ENCODE measurements at places on chromosomes 1 and 21. TPM values are rescaled to one million over a fixed set of nuclear protein-coding genes. Genes with fewer than 3 reads are reported as not detected.

DNA sequence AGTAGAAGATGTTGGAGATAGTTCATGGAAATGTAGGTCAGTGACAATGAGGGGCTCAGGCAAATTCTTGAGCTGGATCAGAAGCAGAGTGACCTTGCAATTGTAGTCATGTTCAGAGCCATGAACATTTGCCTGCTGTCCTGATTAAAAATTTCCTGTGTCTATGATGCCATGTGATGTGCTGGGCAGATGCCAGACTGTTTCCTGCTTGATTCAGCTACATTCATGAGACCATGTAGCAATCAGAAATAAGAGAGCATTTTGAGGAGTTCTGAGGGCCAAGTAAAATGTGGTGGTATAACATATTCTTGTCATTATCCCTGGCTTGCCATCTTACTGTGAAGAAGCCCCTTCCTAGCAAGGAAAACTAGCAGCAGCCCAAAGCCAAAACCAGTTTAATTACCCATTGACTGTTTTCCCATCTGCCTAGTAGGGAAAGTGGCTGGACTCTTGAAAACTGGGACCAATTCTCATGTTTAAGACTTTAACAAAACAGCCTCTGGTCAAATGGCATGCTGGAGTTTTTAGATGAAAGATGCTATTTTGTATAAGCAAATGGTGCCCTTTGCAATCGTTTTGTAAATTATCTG is 118.3 kb downstream of the NOS1AP start:
- H3K27me3 ChIP-seq: peaks cover 4% of the 10 kb centered on the region
- no peak overlapping the region for H3K4me3 ChIP-seq
- DNase-seq: no peak
- H3K27ac ChIP-seq: no peak overlapping the region
- no peaks in the 10 kb centered on the region for H3K4me1 ChIP-seq

DNA sequence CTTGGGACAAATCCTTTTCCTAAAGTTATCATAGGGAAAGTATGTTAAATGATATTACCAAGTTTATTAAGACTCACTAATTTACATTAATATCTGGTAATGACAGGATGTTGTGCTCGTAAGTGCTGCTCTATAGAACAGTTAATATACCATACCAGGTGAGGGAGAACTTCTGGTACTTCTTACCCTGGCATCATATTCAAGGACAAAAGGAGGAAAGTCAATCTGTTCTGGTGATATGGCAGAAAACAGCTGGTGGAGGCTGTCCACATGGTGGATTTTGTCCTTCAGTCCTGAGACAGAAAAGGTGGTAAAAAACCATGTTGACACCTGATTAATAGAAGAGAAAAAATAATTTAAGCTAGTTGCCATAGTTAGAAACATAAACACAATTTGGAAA is 51.6 kb downstream of the GDAP2 start:
- H3K27ac ChIP-seq: no peak overlapping the region
- DNase-seq: no peak
- no peaks in the 10 kb centered on the region for H3K4me1 ChIP-seq
- H3K4me3 ChIP-seq: no peak overlapping the region

DNA sequence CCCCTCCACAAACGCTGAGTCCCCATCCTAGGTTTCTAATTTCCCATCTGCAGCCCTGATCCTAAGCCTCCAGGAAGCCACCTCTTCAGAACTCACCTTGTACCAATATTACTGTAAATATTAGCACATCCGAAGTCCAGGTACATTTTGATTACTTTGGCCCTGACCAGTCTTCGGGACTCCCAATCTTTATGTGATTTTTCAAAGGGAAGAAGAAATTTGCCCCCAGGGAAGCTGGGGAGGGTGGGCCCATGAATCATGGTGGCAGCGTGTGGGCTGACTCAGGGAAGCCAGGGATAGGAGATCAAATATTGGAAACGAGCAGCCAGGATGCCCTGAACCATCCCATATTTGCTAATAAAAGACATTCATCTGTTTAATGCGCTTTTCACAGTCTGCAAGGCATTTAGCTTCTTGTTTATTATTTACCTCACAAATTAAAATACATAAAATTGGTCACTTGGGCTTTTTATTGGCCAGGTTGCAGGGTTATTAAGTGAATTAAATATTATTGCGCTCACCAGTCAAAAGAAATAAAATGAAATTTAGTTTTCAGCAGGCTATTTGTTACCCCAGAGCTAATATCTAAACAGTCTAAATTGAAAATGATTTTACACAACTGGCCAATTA is 46.6 kb downstream of the KIAA0040 start:
- DNase-seq: no peak
- peaks cover 14% of the 10 kb centered on the region for H3K27me3 ChIP-seq
- H3K4me1 ChIP-seq: peaks cover 6% of the 10 kb centered on the region
- no peak overlapping the region for H3K27ac ChIP-seq
- no peaks in the 10 kb centered on the region for H3K36me3 ChIP-seq

DNA sequence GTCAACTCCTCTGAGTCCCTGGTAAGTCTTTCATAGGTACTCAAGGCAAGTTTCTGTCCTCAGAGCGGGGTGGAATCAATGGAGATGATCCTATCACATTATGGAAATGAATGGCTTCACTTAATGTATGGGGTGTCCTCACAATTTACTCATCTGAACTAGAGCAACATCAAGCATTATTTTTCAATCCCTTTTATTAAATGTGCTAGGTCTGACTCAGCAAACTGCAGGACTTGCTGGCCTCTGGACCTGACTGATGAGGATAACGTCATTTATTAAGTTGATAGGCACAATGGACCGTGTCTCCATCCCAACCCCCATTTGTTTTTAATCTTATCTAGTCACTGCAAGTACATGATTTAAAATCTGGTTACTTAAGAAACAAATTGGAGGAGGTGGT is 259.2 kb downstream of the NUF2 start:
- no peaks in the 10 kb centered on the region for H3K27me3 ChIP-seq
- no peaks in the 10 kb centered on the region for H3K4me1 ChIP-seq
- no peak overlapping the region for H3K27ac ChIP-seq
- DNase-seq: no peak

- peaks cover 3% of the 10 kb centered on the region for H3K27me3 ChIP-seq
- H3K36me3 ChIP-seq: no peaks in the 10 kb centered on the region
- H3K4me3 ChIP-seq: no peak overlapping the region
- H3K27ac ChIP-seq: no peak overlapping the region
These were observed 83.2 kb upstream of the DNAH14 start for GRCh38 chr1:224846119-224846907.

GRCh38 chr1:96492236-96492635 is 229.3 kb upstream of the PTBP2 start:
- H3K27ac ChIP-seq: no peak overlapping the region
- H3K27me3 ChIP-seq: no peaks in the 10 kb centered on the region
- H3K4me1 ChIP-seq: no peaks in the 10 kb centered on the region
- no peaks in the 10 kb centered on the region for H3K36me3 ChIP-seq
- DNase-seq: no peak
- H3K4me3 ChIP-seq: no peak overlapping the region

DNA sequence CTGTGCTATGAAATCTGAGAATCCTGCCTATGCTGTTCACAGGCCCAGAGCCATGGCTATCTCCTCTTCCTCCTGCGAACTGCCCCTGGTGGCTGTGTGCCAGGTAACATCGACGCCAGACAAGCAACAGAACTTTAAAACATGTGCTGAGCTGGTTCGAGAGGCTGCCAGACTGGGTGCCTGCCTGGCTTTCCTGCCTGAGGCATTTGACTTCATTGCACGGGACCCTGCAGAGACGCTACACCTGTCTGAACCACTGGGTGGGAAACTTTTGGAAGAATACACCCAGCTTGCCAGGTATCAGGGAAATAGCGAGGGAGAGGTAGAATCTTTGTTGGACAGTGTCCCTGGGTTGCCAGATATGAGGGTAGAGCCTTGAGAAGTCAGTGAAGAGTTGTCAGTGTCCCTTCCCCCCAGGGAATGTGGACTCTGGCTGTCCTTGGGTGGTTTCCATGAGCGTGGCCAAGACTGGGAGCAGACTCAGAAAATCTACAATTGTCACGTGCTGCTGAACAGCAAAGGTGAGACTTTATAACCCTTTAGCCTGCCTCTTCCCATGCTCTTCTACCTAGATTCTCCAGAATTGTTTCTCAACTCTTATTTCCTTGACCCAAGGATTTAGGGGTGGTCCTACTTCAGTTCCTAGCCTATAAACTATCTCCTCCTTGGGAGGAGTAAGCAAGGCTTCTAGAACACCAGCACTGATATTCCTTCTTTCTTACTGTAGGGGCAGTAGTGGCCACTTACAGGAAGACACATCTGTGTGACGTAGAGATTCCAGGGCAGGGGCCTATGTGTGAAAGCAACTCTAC is 1.4 kb downstream of the NIT1 start:
- H3K4me1 ChIP-seq: peaks cover 43% of the 10 kb centered on the region
- peak overlapping the region; percentile 92 for H3K4me3 ChIP-seq
- DNase-seq: peak; percentile 68
- peaks cover 55% of the 10 kb centered on the region for H3K36me3 ChIP-seq
- H3K27ac ChIP-seq: peak overlapping the region; percentile 95

- DNase-seq: no peak
- no peaks in the 10 kb centered on the region for H3K4me1 ChIP-seq
- H3K4me3 ChIP-seq: no peak overlapping the region
- no peaks in the 10 kb centered on the region for H3K36me3 ChIP-seq
- no peak overlapping the region for H3K27ac ChIP-seq
- H3K27me3 ChIP-seq: no peaks in the 10 kb centered on the region
These were observed 509.3 kb upstream of the LRRC7 start for GRCh38 chr1:69058454-69058853.

DNA sequence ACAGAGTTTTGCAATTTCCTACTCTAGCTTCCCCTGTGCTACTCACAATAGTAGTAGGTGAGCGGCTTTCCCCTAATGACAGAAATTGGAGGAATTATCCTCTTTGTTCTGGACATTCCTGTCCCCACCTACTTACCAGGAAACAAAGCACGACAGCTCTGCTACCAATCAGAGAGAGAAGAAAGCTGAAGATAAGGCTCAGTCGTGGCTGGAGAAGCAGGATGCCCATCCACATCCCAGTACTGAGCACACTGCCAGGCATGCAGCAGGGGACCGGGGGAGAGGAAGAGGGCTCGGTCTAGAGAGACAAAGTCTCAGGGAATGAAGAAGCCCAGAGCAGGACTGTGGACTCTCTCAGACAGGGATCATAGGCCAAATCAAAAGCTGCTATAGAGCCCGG is 134.1 kb upstream of the KRTAP19-8 start:
- no peak overlapping the region for H3K4me3 ChIP-seq
- H3K4me1 ChIP-seq: peaks cover 13% of the 10 kb centered on the region
- no peak overlapping the region for H3K27ac ChIP-seq
- peaks cover 4% of the 10 kb centered on the region for H3K36me3 ChIP-seq

DEPDC1 gene
- total RNA-seq: 28.7 TPM

GSTM1 gene
- total RNA-seq: 30.2 TPM

DNA sequence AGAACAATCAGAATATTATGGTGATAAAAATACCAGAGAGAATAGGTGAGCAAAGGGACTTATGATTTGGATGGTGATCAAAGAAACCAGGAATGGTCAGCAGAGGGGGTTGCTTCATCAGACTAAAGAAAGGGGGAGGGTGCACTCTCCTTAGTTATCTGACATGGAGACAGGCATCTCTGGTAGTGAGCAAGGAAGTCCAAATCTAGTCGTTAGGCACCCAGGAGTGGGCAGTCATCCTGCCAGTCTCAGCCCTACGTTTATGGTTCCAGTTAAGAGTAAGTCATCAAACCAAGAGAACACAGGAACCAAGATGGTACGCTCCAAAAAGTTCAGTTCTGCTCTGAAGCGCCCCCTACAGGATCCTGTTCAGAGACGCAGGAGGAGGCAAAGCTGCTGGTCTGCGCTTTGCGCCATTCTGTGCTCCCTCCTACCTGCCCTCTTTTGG is 28.6 kb downstream of the EBNA1BP2 start:
- peaks cover 41% of the 10 kb centered on the region for H3K27me3 ChIP-seq
- no peak for DNase-seq
- no peak overlapping the region for H3K27ac ChIP-seq

ZNF683 gene
- total RNA-seq: 26.6 TPM

GRCh38 chr1:231694465-231695077 is 68.0 kb downstream of the DISC1 start:
- H3K4me1 ChIP-seq: peaks cover 15% of the 10 kb centered on the region
- no peak for DNase-seq
- H3K27me3 ChIP-seq: no peaks in the 10 kb centered on the region
- no peak overlapping the region for H3K27ac ChIP-seq
- H3K36me3 ChIP-seq: peaks cover 4% of the 10 kb centered on the region
- no peak overlapping the region for H3K4me3 ChIP-seq

DSCAM gene
- total RNA-seq: not detected

DNA sequence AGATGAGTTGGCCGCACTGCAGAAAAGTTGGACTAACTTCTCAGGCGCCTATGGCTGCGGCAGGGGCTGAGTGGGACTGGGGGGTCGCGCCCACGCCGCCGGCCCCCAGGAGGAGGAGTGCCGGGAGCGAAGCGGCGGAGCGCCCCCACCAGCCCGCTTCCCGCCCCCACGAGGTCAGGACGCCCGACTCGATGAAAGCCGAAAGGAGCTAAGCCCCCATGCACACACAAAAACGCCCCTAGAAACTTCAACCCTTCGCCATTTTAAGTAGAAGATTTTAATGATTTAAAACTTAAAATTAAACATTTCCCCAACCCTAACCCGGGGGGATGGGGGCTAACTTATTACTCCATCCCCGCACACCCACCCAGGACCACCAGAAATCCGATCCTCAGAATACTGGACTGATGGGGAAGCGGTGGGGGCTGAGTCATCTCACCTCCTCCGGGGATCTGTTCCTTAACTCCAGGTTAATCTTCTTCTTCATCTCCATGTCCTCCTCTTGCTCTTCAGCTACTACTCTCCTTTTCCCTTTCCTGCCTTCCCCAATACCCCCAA is 539 bp downstream of the ANP32E start:
- peak; percentile 49 for DNase-seq
- peaks cover 21% of the 10 kb centered on the region for H3K4me1 ChIP-seq
- H3K4me3 ChIP-seq: no peak overlapping the region
- peaks cover 7% of the 10 kb centered on the region for H3K27me3 ChIP-seq
- peaks cover 26% of the 10 kb centered on the region for H3K36me3 ChIP-seq

- DNase-seq: no peak
- no peaks in the 10 kb centered on the region for H3K36me3 ChIP-seq
- peaks cover 14% of the 10 kb centered on the region for H3K27me3 ChIP-seq
- H3K4me1 ChIP-seq: peaks cover 18% of the 10 kb centered on the region
- no peak overlapping the region for H3K27ac ChIP-seq
These were observed 48.2 kb downstream of the SYT6 start for GRCh38 chr1:114105421-114105979.

- no peaks in the 10 kb centered on the region for H3K4me1 ChIP-seq
- no peak overlapping the region for H3K27ac ChIP-seq
- H3K36me3 ChIP-seq: peaks cover 26% of the 10 kb centered on the region
- no peak for DNase-seq
- no peaks in the 10 kb centered on the region for H3K27me3 ChIP-seq
- H3K4me3 ChIP-seq: no peak overlapping the region
These were observed 57.1 kb upstream of the DR1 start for GRCh38 chr1:93288558-93288957.

RNF207 gene
- 1.6 TPM for total RNA-seq

DNA sequence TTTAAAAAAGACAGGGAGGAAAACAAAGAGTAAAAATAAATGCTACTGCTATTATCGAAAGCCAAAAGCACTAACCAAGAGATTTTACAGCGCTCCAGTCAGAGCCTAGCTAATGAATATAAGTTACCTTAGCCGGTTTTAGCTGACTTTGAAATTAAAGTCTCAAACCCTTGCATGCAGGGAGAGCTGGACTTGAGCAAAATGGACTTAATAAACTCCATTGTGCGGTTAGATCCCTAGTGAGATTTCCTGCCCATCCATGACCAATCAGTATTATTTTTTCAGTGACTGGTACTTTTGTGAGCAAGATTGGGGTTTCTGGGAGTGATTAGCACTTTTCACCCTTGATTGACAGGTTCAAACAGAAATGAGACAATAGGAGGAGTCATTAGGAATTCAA is 333.4 kb upstream of the ADGRL2 start:
- H3K4me3 ChIP-seq: no peak overlapping the region
- H3K27me3 ChIP-seq: no peaks in the 10 kb centered on the region
- no peak overlapping the region for H3K27ac ChIP-seq
- H3K36me3 ChIP-seq: no peaks in the 10 kb centered on the region
- no peaks in the 10 kb centered on the region for H3K4me1 ChIP-seq
